HCT116 (cell line): ENCODE measurements at places on chromosomes 7 and 10. TPM values are rescaled to one million over a fixed set of nuclear protein-coding genes. Genes with fewer than 3 reads are reported as not detected.

GRCh38 chr7:85287106-85287825 is 100.4 kb upstream of the SEMA3D start:
- DNase-seq: no peak

GRCh38 chr7:26166684-26167266 is 14.8 kb downstream of the NFE2L3 start:
- no peak for DNase-seq

DNA sequence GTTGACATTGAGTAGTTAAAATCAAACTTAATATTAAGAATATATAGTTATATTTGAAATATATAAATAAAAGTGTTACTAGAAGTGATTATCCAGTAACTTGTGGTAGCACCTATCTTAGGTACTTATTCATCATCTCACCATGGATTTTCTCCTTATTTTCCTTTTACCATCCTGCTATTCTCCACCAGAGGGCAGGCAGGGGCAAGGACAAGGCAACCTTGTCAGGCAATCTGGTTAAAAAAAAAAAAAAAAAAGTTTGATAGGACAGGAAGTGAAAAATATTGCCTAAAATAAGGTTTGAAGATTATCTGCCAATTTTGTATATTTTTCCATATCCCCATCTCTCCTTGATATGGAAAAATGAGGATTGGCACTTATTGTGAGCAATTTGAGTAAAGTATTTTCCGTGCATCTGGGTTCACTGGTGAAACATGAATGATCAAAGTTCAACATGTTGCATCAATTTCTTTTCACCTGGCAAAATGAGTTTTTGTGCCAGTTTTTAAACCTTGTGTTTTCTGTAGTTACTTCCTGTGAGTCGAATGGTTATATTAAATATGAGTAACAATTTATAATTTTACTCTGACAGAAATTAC is 256.7 kb downstream of the AGMO start:
- DNase-seq: peak; percentile 33

- no peak for DNase-seq
Measured at GRCh38 chr10:29106287-29106686, 182.6 kb upstream of the LYZL1 start.

STRIP2 gene
- total RNA-seq: 10.8 TPM

GRCh38 chr10:91022390-91022789 is 101.5 kb upstream of the ANKRD1 start:
- no peak for DNase-seq

DNA sequence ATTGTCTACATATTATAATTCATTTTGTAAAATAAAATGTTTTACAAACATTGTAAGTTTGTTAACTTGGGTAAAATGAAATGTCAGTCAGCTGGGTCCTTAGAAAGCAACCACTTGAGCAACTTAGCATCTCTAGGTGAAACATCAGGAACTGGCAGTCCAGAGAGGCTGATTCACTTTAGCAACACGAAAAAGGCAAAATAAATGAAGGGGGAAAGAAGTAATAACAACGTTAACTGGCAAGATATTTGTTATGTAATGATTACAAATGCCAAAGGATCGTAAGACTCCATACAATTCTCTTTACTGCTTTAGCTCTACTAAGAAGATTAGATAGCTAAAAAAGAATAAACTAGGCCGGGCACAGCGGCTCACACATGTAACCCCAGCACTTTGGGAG is 5.0 kb downstream of the PDZD8 start:
- no peak for DNase-seq

MARCHF5 gene
- total RNA-seq: 59.1 TPM

CALHM3 gene
- 0.49 TPM for total RNA-seq

- no peak for DNase-seq
Measured at GRCh38 chr7:41256186-41256945, 446.5 kb downstream of the INHBA start.

GRCh38 chr7:69738396-69738951 is 140.2 kb downstream of the AUTS2 start:
- DNase-seq: no peak

INMT gene
- 0.32 TPM for total RNA-seq

- no peak for DNase-seq
Measured at GRCh38 chr10:86730227-86730626, 26.2 kb upstream of the BMPR1A start.

CRHR2 gene
- total RNA-seq: not detected

COMMD3 gene
- total RNA-seq: 43.0 TPM

DNA sequence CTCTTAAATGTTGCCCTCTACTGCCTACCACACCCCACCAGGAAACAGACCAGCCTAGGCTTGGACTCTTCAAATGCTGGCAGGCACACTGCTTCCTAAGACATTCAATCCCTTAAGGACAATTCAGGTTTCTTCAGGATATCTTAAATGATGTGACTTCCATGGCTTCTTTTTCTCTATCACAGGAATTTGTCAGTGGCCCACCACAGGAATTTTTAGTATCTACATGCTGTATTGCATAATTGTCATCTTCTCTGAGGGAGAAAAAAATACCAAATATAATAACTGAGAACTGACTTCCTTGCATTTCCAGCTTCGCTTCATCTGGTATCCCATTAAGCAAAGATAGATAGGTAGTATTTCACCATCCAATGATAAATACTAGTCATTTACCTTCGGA is 129.3 kb downstream of the WNT2 start:
- no peak for DNase-seq

- no peak for DNase-seq
Measured at GRCh38 chr10:78805176-78805575, 263.6 kb upstream of the ZMIZ1 start.

ADAM22 gene
- 10.0 TPM for total RNA-seq

GRCh38 chr7:3112479-3113134 is 68.9 kb upstream of the CARD11 start:
- no peak for DNase-seq

NRAP gene
- not detected for total RNA-seq

CPEB3 gene
- total RNA-seq: 3.0 TPM

DNA sequence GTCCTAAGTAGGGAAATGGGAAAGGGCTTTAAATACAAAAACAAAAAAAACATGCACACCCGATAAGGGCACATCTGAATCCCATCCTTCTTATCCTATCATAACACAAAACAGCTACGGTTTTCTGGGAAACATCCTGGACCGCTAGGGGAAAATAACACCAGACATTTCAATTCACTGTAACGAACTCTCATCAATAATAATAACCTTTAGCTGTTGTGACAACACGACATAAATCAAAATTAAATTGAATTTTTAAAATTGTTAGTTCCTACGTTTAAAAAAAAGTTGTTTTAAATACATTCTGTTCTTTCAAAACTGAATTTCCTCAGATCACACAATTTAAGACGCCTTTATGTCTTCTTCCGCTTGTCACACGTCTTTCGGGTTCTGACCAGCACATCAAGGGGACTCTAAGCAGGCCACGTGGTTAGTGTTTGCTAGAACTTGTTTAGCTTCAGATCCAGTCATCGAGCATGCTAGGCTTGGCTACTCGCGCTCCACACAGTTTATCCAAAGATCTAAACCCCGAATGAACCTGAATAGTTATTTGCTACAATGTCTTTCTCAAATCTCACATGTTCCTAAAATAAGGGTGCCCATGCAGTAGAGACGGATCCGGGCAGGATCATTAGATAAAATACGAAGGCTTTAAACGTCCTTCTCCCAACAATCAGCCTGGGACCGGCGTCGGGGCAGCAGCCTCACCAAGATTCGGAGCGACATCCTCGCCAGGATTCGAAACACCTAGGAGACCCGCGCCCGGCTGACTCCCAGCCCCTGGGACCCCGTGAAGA is 839 bp downstream of the IKZF5 start:
- DNase-seq: peak; percentile 43

GRCh38 chr10:92405419-92405924 is 114.5 kb downstream of the MARCHF5 start:
- DNase-seq: no peak

GRCh38 chr7:133563251-133563650 is 310.4 kb downstream of the EXOC4 start:
- no peak for DNase-seq

- no peak for DNase-seq
Measured at GRCh38 chr10:23046027-23046426, 49.4 kb upstream of the MSRB2 start.

STAMBPL1 gene
- 11.0 TPM for total RNA-seq

STK32C gene
- 29.7 TPM for total RNA-seq

CDH23 gene
- total RNA-seq: not detected

CYP3A5 gene
- 1.5 TPM for total RNA-seq

TWIST1 gene
- total RNA-seq: 0.86 TPM

- DNase-seq: no peak
Measured at GRCh38 chr10:36602374-36602773, 523.0 kb upstream of the ANKRD30A start.

DGKI gene
- total RNA-seq: 0.15 TPM

GRCh38 chr7:40983111-40983510 is 719.8 kb downstream of the INHBA start:
- no peak for DNase-seq

DNA sequence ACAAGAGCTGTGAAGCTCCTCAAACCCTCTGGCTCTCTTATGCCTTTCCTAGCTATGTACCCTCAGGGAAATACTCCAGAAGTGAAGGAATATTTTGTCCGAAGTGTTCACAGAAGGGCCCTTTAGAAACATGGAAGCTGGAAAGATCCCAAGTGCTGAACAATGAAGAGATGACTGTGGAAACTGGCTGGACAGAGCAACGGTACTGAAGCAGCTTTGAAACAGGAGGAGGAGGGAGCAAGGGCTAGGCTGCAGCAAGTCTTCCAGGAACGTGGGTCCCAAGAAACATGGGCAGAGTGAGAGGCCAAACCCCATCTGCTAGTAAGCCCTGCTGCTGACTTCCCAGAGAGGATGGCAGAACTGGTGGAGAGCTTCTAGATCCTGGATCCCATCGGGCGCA is 3.0 kb upstream of the PSAP start:
- no peak for DNase-seq

DNA sequence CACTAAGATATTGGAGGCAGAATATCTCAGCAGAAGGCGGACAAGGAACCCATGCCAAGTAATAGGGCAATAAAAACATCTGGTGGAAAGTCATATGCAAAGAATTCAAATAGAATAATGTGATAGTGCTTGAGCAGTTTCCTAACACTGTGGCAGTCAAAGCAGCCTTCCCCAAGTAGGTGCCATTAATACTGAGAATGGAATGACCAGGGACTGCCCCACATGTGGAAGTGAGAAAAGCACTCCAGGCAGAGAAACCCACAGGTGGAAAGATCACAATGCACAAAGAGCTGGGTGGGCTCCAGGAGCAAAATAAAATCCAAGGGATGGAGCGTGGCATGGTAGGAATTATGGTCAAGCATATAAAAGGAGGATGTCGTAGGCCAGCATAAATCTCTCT is 64.4 kb upstream of the NME8 start:
- no peak for DNase-seq

DNA sequence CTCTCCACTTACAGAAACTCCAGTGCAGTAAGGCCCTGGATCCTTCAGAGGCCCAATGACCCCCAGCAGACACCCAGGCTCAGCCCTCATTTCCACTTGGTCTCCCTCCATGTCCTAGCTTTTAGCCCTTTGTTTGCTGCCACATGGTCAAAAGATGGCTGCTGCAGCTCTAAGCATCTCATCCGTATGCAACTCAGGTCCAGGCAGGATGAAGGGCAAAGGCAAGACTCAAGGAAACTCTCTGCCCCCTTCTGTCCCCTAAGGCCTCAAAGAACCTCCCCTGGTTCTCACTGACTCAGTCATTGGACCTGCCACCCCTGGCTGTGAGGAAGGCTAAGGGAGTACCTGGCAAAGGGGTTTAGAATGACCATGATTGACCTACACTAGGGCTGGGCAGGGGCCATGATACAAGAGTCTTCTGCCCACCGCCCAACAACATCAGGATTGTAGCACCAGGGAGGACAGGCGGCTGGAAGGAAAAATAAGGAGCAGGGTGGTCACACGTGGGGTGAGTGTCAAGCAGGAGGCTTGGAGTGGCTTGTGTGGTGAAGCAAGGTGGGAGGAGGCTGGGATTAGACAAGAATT is 303.8 kb upstream of the ZMIZ1 start:
- no peak for DNase-seq

DNA sequence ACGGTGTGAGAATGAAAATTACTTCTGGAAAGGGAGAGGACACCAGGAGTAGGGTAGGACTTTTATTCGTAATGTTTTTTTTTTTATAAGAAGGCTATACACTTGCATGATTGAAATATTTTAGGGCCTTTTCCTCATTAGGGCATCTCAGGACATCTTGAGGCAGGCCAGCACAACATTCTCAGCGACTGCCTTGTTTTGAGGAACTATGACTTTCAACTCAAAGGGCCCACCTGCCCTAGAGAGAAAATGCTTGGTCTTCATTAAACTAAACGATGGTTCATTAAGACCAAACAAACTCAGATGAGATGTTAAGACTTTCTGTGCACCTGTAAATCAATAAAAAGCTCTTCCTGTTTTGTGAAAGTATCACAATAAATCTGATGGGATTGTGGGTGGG is 11.3 kb downstream of the NOD1 start:
- DNase-seq: no peak

DNA sequence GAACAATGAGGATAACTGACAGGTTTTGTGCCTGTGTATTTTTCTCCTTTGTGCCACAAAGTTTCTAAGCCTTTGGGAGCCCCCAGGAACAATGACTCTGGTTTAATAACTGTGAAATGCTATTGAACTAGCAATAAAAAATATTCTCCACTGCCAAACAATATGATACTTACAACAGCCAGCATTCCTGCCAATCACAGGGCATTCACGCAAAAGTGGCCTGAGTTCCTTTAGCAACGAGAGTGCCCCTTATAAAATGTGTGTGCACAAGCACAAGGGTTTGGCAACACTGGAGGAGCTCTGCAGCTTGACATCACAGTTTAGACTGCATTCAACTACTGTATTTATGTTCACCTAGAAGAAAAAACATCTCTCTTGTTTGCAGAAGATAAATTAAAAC is 412.9 kb upstream of the NFE2L3 start:
- DNase-seq: no peak

- no peak for DNase-seq
Measured at GRCh38 chr10:15943426-15943825, 83.1 kb upstream of the MINDY3 start.

TNS3 gene
- total RNA-seq: 9.1 TPM

- DNase-seq: no peak
Measured at GRCh38 chr7:82210416-82211184, 233.0 kb downstream of the CACNA2D1 start.

- DNase-seq: no peak
Measured at GRCh38 chr10:10545771-10546170, 471.9 kb upstream of the CELF2 start.

GRCh38 chr7:102845346-102845745 is 67.5 kb upstream of the LRRC17 start:
- DNase-seq: no peak
